Fibroblast of villous mesenchyme (primary cell): ENCODE measurements at places on chromosomes 11 and 22. TPM values are rescaled to one million over a fixed set of nuclear protein-coding genes. Genes with fewer than 3 reads are reported as not detected.

APOBEC3H gene
- total RNA-seq: not detected in 2 replicates

- DNase-seq: no peak
These were observed 395.0 kb upstream of the CCDC90B start for GRCh38 chr11:83681031-83681781.

FREY1 gene
- total RNA-seq: 0.43 and 0.64 TPM in 2 replicates

- no peak for DNase-seq
These were observed 186.3 kb downstream of the IGLL1 start for GRCh38 chr22:23393721-23394320.

DNA sequence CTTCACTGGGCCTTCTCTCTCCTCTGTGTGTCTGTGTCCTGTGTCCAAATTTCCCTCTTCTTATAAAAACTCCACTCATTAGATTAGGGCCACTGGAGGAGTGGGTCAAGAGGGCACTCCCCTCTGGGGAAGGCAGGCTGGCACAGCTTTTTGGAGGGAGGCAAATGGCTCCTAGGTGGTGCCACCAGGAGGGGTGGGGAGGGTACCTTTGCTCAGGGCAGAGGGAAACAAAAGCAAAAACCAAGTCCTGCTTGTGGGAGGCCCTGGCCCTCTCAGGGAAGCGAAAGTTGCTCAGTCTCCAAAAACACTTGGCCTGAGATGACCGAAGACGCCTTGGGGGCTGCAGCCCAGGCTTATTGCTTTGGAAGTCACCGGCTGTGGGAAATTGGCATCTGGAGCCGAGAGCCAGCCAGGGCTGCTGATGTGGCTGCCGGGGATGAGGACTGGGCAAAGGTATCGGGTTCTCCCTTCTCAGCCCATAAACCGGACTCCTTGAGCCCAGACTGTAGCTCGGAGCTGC lies 48.2 kb upstream of the ANO1 start:
- DNase-seq: no peak

DNA sequence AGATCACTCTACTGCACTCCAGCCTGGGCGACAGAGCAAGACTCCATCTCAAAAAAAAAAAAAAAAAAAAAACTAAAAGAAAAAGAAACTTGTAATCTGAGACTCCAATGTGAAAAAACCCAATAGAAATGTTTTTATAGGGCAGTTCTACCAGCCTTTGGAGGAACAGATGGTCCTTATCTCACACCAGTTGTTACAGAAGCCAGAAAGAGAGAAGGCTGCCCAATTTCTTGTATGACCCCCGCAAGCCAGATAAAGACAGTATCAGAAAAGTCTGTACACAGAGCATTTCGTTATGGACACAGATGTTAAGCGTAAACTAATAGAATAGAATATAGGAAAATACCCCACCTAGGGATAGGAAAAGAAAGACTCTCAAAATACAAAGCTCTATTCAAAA lies 11.3 kb upstream of the TSGA10IP start:
- DNase-seq: peak; percentile 71

UPK3A gene
- not detected in 2 replicates for total RNA-seq

- DNase-seq: no peak
These were observed 20.3 kb downstream of the PARVG start for GRCh38 chr22:44200855-44201550.

DNA sequence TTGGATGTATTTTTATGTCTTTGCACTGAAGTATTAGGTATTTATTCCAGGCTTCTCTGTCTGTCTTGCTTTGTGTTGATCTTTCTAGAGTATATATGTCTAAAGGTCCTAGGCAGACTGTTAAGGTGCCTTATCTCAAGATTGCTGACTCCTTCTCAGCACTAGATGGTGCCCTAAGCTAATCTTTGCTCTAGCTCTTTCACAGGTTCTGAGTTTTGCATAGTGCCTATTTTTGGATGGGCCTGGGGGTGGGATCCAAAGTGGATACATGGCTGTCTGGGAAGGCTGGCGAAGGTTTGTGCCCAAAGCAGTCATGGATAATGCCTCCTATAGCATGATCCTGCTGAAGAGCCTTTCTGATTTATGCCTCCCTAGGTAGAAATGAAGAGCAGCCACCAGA lies 154.9 kb downstream of the TRPC6 start:
- DNase-seq: peak; percentile 19

DNA sequence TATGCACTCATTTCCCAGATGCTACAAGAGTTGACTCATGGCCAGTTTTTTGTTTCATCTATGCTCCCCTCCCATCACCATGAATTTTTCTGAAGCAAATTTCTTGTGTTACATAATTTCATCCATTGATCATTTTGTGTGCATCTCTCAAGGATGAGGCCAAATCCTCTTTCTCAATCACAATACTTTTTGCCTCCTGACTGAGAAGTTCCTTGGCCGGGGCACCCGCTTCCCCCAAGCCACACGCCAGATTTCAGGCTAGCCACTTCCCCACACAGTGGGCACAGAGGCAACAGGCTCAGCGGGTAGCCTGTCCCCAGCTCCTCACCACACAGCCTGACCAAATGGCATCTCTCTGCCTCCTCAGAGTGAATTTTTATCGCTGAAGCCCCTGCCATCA lies 9.8 kb upstream of the DSCAML1 start:
- no peak for DNase-seq

DNA sequence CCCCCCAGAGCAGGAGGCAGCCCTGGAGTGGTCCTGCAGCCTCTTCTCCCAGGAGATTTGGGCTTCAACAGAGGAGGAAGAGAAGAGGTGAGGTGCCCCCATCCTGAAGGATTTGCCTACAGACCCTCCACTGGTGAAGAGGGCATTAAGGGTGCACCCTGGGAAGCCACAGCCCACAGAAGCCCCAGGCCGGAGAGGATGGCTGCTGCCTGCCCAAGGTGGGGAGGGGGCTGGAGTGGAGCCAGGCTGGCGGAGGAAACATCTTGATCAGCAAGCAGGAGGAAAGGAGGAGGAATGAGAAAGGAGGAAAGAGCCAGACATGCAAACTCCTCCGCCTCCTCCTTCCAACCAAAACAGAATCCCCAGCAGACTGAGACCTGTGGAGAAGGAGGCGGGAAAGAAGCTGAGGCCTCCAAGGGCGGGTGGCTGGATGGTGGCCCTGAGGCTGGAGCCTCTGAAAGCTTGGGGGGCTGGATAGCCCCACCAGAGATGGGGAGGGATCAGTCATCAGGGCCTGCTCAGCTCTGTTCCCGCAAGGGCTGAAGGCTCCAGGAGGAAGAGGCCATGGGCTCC lies 31.3 kb downstream of the ARRB1 start:
- no peak for DNase-seq

- DNase-seq: no peak
These were observed 16.9 kb upstream of the CDC42BPG start for GRCh38 chr11:64861227-64861975.

- DNase-seq: peak; percentile 98
These were observed 18.8 kb downstream of the SNX19 start for GRCh38 chr11:130897262-130898182.

DNA sequence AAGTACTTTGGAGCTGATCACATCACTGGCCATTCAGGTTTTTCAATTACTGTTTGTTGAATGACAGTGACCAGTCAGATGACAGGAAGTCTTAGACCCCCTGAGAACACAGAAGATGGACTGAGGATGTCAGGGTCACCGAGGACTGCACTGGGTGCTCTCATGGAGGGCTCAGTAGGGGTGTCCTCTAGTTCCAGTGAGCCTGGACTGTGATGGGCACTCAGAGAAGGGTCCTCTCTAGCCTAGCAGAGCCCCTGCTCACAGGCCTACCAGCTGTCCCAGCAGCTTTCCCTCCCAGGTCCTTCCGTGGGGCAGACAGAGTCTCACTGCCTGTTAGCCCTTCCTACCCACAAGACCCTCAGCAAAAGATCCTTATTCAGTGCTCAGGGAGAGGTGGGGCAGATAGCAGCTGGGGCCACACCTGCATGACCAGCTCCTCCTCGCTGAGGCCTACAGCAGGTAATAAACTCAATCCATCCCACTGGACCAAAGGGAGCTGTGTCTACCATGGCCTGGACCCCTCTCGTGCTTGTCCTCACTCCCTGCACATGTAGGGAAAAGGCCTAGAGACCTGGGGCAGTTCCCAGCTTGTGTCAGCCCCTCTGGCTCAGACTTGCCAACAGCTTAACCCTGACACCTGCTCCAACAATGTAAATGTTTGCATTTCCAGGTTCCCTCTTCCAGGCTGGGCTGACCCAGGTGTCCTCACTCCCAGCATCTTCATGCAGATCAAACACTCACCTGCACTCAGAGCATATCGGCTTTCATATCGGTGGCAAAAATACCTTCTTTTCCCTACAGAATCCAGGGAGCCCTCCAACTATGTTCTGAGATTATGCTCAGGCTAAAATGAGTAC lies 25.2 kb upstream of the VPREB1 start:
- no peak for DNase-seq

- DNase-seq: no peak
These were observed 87.7 kb downstream of the CHST1 start for GRCh38 chr11:45577752-45578151.

CCDC157 gene
- total RNA-seq: 1.3 and 2.6 TPM in 2 replicates

DNA sequence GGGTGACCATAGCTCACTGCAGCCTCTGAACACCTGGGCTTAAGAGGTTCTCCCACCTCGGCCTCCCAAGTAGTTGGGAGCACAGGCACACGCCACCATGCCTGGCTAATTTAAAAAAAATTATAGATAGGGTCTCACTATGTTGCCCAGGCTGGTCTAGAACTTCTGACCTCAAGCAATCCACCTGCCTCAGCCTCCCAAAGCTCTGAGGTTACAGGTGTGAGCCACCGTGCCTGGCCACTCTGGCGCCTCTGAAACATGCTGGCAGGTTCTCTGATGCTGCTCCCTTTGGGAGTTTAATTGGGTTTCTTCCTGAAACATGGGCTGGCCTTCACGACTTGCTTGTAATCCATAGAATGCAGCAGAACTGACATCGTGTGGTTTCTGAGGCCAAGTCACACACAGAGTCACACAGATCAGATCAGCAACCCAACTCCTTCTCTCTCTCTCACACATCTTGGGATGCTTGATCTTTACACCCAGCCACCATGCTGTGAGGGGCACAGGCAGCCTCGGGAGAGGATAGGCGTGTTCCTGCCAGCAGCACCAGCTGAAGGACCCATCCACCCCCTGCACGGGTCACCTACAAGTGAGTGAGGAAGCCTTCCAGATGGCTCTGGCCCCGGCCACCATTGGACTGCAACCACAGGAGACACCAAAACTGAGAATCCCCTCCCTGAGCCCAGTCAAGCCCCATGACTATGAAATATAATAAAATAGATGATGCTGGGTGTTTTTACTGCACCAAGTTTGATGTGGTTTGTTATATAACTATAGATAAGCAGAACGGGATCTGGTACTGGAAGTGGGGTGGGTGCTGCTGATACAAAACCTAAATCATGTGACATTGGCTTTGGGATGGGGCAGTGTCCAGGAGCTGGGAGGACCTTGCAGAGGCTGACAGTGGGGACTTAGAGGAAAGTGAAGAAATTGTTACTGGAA lies 3.1 kb upstream of the GSC2 start:
- no peak for DNase-seq

- no peak for DNase-seq
These were observed 16.9 kb upstream of the TMA7B start for GRCh38 chr22:39943337-39943736.

DNA sequence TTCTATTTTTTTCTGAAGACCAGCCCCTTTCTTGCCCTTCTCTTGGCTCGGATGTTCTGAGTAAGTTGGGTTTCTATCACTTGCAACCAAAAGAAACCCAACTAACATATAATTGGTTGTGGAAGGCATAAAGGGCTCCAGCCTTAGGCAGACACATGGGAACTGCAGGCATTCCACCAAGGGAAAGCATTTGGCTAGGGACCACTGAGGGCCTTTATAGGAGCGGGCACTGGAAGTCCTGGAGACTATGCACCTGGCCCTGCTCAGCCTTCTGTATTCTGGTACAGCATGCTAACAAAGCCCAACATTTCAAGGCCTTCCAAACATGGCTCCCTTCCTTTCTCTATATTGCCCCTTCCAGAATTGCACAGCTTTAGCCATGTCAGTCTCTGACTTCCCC lies 17.6 kb upstream of the LMO1 start:
- no peak for DNase-seq
